ENCODE measurements at places on chromosomes 1 and 21.

DNA sequence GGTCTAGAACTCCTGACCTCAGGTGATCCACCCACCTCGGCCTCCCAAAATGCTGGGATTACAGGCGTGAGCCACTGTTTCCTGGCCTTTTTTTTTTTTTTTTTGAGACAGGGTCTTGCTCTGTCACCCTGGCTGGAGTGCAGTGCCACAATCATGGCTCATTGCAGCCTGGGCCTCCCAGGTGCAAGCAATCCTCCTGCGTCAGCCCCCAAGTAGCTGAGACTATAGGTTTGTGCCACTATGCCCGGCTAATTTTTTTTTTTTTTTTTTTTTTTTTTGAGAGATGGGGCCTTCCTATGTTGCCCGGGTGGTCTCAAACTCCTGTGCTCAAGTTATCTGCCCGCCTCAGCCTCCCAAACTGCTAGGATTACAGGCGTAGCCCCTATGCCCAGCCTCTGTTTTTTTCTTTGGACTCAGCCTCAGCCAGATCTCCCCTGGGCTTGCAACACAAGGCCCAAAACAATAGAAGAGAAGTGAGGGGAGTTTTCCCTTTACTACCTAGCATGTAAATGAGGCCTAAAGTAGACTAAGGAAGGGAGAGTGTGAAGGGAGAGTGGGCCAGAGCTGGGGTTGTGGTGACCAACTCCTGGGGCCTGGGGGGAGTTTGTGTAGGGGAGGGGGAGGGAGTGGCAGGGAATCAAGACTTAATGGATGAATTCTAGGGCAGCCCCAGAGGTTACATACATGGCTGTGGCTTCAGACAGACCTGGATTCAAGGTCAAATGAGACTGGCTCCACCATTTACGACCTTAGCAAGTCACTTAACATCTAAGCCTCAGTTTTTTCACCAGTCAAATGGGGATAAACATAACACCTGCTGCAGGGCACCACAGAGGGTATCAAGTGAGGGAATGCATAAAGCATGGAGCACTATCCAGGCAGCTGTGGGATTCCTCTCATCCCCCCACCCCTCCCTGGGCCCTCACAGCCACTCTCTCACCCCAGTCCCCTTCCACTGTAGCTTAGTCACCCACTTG, 1.6 kb upstream of the CD52 start:
- DNase-seq, result no peak

- no peak for DNase-seq
These were observed 315.0 kb upstream of the POU3F1 start for GRCh38 chr1:38361566-38361965.

DNA sequence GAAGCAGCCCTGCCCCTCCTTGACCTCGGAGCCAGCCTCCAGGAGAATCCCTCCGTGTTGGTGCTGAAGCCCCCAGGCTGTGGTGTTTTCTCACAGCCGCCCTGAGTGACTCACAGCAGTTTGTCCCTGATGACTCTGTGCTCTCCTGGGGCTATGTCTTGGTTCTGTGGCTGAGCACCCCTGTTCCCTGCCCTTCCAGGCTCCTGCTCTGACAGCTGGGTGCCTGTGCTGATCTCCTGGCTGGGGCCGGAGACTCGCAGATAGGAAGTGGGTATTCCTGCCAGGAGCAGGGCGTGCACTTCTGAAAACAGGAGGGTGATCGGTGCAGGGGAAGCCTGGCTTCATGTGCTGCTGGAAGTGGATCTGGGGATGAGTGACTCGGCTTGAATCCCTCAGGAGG, 34.5 kb downstream of the POFUT2 start:
- DNase-seq, result no peak

GRCh38 chr1:227654431-227654830, 80.7 kb downstream of the JMJD4 start:
- DNase-seq, result no peak

GRCh38 chr1:44743211-44743610, 3.6 kb downstream of the KIF2C start:
- no peak for DNase-seq

Data from NCI-H2081 (cell line).